ENCODE measurements at places on chromosomes 13 and 19. TPM values are rescaled to one million over a fixed set of nuclear protein-coding genes. Genes with fewer than 3 reads are reported as not detected.

DNA sequence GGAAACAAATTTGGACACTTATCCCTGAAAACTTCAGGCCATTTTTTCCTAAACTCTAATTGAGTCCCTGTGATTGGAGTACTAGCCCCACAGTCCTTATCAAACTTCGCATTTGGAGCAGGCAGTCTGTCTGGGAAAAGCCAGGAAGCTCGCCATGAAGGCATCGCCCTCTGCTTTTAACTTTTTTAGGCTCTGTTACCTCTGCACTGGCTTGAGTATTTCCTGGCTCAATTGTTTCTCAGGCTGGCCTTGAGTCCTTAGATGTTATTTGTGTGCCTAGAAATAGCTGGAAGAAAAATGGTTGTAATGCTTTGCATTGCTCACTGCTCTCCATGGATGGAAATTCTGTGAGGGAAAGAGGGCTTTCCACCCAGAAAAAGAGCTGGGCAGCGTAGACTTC lies 24.2 kb downstream of the ACTN4 start:
- no peak for DNase-seq

Gene GNA15
- 0.82 TPM for total RNA-seq

GRCh38 chr13:112991609-112992008 lies 22.6 kb downstream of the MCF2L start:
- no peak for DNase-seq

Gene LYPD4
- total RNA-seq = not detected

DNA sequence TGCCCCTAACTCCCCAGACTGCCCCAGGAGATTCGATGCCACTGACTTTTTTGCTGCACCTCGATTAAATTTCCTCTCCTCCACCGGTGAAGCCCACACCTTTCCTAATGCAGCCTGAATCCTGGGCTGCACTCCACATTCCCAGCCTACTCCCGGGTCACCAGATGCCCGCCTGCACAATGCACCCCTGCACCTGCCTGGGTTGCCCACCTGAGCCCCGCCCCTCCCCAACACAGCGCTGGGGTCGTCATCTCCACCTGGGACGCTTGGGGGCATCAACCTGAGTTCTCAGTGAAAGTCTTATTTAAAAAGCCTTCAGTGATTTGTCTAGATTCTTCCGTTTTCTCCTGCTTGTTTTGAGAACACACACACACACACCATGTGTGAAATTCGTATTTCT lies 24.5 kb upstream of the DPP9 start:
- DNase-seq = no peak

Gene CEACAM3
- total RNA-seq = not detected

Gene PSG5
- not detected for total RNA-seq

Gene ZNF121
- 106 TPM for total RNA-seq

GRCh38 chr19:11105014-11105636 lies 15.9 kb downstream of the LDLR start:
- DNase-seq = no peak

- no peak for DNase-seq
Measured at GRCh38 chr13:59776924-59777690, 386.6 kb downstream of the DIAPH3 start.

DNA sequence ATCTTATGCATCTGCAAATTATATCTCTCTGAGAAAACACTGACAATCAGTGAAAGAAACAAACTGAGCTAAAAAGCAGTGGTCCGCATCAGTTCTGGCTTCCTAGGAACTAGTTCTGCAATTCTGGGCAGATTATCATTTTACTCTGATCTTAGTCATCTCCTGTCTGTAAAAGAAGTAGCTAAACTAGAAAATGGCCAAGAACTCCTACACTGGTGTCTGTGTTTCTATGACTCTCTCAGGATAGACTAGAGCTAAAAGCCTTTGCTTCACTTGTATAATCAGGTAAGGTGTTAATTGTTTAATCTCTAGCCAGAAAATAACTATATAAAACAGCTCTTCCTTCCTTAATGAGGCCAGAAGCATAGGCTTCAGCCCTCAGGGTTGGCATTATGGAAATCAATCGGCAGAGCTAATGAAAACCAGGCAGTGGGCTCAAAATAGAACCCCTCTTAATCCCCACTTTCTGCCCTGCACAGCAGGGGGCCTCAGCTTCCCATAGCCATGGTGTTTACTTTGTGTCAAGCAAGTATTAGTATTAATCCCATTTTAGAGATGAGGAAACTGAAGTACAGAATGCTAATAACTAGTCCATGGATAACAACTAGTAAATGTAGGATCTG lies 459.2 kb downstream of the FGF14 start:
- no peak for DNase-seq

- DNase-seq = no peak
Measured at GRCh38 chr13:45422731-45423292, 4.6 kb upstream of the SLC25A30 start.

DNA sequence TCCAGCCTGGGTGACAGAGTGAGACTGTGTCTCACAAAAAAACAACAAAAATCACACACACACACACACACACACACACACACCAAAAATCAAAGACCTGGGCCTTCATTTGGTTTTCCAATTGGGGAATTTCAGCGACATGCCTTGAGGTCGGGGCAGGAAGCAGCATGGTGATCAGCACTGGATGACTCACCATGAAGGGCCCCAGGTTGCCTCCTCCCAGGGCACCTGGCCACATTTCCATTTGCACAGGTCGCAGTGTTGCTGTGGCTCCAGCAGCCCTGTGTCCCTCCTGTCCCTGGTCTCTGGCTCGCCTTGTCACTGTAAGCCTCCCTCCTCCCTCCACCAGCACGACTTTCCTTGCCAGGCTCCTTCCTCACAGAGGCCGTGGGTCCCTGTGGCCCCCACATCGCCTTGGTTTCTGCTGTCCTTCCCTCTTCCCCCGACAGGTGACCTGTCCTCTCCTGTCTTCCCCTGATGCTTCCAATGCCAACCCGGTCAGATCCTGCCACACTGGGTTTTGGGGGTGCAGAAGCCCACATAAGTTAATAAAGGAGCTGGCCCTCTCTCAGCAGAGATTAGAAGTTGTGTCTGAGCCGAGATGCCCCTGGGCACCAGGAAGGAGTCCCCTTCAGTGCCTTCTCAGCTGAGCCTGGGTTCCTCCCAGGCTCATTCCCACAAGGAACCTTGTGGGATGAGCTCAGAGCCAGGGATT lies 66.7 kb downstream of the GPR12 start:
- no peak for DNase-seq

All from frontal cortex (tissue), 4 donors.